ENCODE measurements at places on chromosomes 1 and 21.

GRCh38 chr1:3597599-3597964 lies 13.7 kb downstream of the MEGF6 start:
- DNase-seq: no peak

DNA sequence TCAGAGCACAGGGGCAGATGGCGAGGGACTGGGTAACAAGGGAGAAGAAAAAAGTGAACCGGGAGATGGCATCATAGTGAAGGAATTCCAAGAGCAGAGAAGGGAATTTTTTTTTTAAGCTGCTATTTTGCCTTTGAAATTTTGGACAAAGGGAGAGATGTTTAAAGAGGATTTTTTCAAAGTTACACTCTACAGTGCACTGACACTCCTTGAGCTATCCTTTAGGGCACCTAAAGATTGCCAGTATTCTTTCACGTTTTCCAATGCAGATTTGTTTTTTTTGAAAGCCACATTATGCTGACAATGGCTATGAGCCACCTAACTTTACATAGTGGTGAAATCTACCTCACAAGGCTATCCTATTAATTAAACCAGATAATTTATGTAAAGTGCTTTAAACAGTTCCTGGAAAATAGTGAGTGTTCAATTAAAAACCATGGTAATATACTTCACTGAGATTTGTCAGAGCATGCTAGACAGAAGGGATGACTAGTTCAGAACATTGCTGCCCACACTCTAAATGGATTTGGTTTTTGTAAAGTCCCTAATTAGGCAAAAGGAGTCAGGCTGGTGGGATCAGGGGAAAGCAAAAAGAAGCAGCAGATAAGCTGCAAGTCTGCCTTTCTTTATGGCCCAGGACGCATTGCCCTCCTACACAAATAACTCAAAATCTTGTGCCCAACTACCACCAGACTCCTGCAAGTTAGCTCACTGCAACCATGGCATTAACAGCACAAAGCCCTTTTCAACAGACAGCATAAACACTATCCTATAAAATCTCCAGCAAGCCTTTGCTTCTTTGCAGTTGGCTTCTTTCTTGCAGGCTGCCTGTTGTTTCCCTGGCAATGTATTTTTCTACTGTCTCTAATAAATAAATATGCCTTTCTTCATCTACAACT lies 53.9 kb downstream of the PRDX6 start:
- no peak for DNase-seq

- no peak for DNase-seq
These were observed 1.0 kb upstream of the DCAF6 start for GRCh38 chr1:167935216-167936067.

DNA sequence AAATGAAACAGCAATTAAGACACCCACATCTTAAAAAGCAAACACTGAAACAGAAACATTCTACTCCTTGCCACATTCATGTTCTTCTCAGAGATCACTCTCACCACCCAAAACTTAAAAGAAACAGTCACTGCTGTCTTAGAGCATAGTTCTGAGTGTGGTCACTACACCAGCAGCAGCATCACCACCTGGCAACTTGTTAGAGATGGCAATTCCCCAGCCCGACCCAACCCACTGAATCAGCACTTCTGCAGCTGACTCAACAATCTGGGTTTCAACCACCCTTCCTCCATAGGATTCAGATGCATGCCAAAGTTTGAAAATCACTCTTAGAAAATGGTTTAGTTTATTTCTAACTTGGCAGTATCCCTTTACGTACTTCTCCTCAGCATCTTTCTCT lies 126.1 kb downstream of the CDC42BPA start:
- peak; percentile 6 for DNase-seq

DNA sequence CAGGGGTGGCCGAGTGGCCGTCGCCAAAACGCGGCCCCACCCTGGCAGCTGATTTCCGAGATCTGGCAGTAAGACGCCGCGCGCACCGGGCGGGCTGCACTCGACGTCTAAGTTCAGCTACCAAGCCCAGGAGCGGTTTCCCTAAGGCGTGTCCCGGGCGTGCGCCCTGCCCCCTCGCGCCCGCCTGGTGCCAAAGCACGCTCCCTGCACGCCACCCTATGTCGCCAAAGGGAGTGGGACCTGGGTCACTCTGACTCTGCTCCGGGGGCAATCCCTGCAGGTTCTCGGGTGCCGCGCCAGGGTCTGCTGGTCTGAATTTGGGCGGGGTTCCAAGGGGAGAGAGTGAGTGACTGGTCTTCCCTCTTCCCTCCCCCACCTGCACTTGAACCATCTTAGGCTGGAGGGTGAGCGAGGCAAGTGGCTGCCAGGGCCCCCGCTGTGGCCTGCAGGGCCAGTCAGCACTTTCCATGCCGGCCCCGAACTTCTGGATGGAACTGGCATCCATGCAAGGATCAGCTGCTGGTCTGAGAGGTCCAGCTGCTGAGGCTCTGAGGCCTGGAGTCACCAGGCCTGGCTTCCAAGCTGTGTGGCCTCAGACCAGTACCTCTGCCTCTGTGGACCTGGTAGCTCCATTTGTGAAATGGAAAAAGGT lies at the start of gene LRRC38:
LRRC38 (minus strand) TSS at position 109 of the 652 bp plus-strand sequence. CDS start 410 bp downstream, outside the sequence.
- DNase-seq: peak; percentile 51

DNA sequence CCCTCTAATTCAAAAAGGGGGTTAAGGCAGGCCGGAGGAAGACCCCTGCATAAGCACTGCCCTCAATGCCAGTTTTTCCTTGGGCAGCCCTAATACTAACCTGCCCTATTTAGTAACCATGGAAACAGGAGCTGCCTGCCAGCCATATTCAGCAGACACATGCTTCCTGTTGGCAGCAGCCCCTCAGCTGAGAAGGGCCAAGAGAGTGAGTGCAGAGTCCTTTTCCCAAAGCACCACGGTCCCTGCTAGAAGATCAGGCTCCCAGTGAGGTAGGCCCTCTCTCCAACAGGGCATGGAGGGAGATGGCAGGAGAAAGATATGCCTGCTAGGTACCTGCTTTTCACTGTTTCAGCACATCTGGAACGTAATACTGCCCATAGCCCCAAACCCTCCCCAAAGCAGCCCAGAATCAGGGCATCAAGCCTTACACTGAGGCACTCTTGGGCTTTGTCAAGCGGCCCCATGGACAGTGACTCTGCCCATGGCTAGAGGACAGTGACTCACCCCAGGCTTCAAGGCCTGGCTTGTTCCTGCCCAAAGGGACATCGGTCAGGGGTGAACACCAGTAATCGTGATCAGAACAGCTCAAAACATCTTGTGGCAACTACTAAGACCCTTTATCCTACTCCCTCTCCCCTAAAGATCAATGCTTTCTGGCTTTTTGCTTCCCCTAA lies 64.5 kb downstream of the BCAR3 start:
- no peak for DNase-seq

- DNase-seq: no peak
These were observed 62.8 kb upstream of the COA6 start for GRCh38 chr1:234310460-234310817.

DNA sequence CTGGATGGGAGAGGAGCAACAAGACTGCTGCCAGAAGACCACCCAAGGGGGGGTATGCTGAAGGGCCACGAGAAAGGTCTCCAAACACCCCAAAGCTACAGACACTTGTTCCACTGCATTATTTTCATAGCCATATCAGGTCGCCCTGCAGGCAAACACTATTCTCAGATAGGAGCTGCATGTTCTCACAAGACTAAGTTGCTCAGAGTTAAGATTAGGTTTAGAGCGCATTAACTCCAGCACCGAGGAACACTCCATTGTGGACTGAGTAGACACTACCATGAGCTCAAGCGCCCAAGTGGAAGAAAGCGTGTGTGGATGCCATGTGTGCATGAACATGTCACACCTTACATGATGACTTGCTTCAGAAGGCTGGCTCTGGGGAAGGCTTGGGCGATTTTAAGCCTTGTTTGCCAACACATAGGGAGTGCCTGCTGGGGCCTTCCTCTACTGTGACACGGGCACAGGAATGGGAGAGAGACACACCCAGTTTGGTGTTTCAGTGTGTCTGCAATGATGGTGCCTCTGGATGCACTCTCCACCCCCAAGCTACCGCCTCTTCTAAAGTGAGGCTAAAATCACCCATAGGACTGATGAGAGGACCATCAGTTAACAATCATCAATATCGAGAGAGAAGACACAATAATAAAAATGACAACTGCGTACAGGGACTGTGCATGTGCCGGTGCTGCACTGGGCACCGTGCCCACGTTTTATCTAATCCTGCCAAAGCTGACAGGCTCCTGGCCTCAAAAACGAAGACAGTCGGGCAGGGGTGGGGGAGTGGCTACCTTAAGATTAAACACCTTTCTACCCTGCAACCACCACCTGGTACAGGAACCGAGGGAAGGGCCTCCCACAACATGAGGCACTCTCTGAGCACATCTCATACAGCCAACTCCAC lies 34.9 kb downstream of the SSBP3 start:
- no peak for DNase-seq

DNA sequence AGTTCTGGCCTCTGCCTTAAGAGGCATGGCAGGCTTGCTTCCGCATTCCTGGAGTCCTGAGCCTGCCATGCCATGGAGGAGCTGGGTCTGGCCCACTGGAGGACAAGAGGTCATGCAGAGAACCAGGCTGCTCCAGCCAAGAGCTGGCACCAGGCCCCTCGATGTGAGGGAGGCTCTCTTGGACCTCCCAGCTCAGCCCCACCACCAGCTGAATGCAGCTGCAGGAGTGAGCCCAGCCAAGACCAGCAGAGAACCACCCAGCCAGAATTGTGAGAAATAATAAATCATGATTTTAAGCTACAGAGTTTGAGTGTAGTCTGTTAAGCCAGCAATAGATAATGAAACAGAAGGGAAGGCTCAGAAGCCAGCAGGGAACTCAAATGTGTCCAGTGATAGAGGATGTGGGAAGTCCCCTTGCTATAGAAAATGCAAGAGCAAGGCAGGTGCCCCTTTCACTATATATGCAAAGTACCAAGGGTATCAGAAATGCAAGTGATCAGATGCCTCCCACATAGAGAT lies 118.4 kb downstream of the HIVEP3 start:
- DNase-seq: no peak

GRCh38 chr1:171877701-171878100 lies 36.4 kb downstream of the DNM3 start:
- DNase-seq: peak; percentile 10

GRCh38 chr21:26147535-26147934 lies 23.0 kb downstream of the APP start:
- peak; percentile 41 for DNase-seq

- DNase-seq: no peak
These were observed 2.2 kb upstream of the GRIK1 start for GRCh38 chr21:29942034-29942433.

- no peak for DNase-seq
These were observed 48.9 kb downstream of the SPATA46 start for GRCh38 chr1:162327788-162328165.
